ENCODE measurements at places on chromosomes 5 and 9. TPM values are rescaled to one million over a fixed set of nuclear protein-coding genes. Genes with fewer than 3 reads are reported as not detected.

DNA sequence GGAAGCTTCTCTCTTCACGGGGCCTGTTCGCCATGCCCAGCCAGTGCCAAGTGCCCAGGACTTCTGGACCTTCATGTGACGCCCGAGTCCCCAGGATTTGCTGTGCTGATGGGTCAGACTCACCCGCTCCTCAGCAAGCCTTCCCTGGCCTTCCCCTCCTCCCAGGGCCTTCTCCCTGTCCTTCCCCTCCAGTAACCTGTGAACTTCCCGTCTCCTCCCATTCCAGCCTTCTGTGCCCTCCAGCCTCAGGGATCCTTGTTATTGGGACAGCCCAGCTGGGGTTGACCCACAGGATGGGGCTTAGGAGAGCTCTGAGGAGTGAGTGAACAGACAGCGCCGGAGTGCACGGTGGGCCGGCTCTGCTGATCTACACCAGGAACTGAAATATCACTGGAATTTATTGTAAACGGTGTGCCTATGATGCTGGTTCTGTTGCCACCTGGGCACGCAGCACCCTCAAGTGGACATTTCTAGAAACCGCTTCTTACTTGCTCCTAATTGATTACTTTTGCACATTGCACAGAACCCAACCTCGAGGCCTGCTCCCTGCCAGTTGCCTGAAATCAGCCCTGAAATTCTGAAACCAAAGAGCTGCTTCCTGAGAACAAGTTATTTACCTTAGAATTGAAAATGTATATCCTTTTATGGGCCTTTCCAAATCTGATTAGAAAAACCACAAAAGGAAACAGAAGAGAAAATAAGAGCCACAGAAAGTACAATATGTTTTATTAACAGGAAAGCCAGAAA, 1.5 kb downstream of the SPAAR start:
- H3K27me3 ChIP-seq, result no peaks in the 10 kb centered on the region
- DNase-seq, result peak; percentile 68
- H3K36me3 ChIP-seq, result no peaks in the 10 kb centered on the region
- peaks cover 47% of the 10 kb centered on the region for H3K4me1 ChIP-seq
- no peak overlapping the region for H3K4me3 ChIP-seq
- H3K27ac ChIP-seq, result peak overlapping the region; percentile 85

GRCh38 chr9:20242510-20243189, 379.6 kb downstream of the MLLT3 start:
- H3K27me3 ChIP-seq, result peaks cover 4% of the 10 kb centered on the region
- peak; percentile 69 for DNase-seq
- peak overlapping the region; percentile 43 for H3K27ac ChIP-seq
- peaks cover 54% of the 10 kb centered on the region for H3K4me1 ChIP-seq

DNA sequence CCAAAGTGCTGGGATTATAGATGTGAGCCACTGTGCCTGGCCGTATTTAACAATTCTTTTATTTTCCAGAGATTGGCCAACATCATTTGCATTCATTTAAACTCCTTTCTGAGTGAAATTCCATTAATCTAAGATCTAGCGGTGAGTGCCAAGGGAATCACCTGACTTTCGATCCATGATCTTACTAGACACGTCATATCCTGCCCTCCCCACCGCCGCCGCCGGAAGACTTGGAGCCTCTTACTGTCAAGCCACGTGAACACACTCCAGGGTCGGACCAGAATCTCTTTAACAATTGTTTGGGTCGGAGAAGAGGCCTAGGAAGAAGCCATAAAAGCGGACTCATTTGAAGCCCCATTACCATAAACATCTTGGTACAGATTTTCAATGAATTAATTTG, 12.9 kb downstream of the INPP5E start:
- DNase-seq, result no peak
- H3K36me3 ChIP-seq, result peaks cover 22% of the 10 kb centered on the region
- H3K4me3 ChIP-seq, result no peak overlapping the region
- peak overlapping the region; percentile 43 for H3K27ac ChIP-seq

DNA sequence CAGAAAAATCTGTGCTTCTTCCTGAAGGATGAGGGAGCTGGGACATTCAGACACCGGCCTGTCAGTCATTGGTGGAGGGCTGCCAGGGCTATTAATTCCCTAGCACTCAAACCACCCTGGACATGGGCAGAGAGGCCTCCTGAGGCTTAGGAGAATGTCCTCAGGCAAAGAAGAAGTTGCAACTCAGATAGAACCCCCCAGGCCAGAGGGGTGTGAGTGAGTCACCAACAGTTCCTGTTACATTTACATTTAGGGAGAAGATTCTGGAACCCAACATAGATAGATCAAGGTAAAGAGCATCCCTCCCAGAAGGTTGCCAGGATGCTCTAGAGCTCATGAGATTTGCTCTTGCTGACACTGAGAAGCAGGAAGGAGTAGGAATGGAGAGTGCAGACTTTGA, 29.2 kb upstream of the SYK start:
- no peaks in the 10 kb centered on the region for H3K4me1 ChIP-seq
- DNase-seq, result no peak
- H3K36me3 ChIP-seq, result no peaks in the 10 kb centered on the region
- H3K4me3 ChIP-seq, result no peak overlapping the region
- H3K27me3 ChIP-seq, result peaks cover 6% of the 10 kb centered on the region

- peak overlapping the region; percentile 77 for H3K27ac ChIP-seq
- peak overlapping the region; percentile 13 for H3K4me3 ChIP-seq
- H3K36me3 ChIP-seq, result peaks cover 55% of the 10 kb centered on the region
- peak; percentile 69 for DNase-seq
Measured at GRCh38 chr9:71685394-71685793, 82.9 kb downstream of the CEMIP2 start.

UGT3A2 gene
- not detected for total RNA-seq

DTWD2 gene
- 6.7 TPM for total RNA-seq

DNA sequence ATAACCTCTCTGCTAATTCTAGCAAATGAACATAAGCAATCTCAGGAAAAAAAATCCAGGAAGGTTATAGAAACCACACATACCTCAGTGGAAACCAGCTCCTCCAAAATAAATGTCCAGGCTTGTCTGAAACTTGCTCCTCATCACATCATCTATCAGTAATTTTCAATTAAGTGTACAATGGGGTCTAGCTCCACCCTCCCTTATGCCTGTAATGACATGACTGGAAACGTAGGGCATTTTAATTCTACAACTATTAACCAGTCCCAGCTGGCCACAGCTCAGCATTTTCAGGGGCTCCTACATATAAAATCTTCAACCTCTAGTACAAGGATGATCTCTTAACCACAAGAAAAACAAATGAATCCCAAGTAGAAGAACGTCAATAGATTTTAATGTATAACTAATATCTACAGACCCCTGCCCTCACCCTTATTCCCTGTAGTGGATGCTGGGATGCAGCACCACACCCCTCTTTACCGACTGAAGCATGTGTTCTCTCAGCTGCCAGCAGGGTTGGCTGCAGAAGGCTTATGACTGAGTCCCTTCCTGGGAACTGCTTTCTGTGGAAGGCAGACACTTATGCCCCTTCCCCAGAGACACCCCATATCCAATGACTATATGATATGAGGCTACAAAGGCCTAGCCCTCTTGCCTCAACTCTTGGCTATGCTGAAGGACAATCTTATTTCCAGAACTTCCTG, 6.8 kb downstream of the TSSK1B start:
- H3K27me3 ChIP-seq, result no peaks in the 10 kb centered on the region
- H3K4me3 ChIP-seq, result no peak overlapping the region
- DNase-seq, result no peak
- H3K27ac ChIP-seq, result no peak overlapping the region
- no peaks in the 10 kb centered on the region for H3K4me1 ChIP-seq
- no peaks in the 10 kb centered on the region for H3K36me3 ChIP-seq

- peaks cover 11% of the 10 kb centered on the region for H3K36me3 ChIP-seq
- DNase-seq, result no peak
- H3K4me3 ChIP-seq, result no peak overlapping the region
- no peaks in the 10 kb centered on the region for H3K27me3 ChIP-seq
Measured at GRCh38 chr5:75412111-75412990, 75.3 kb downstream of the HMGCR start.

DNA sequence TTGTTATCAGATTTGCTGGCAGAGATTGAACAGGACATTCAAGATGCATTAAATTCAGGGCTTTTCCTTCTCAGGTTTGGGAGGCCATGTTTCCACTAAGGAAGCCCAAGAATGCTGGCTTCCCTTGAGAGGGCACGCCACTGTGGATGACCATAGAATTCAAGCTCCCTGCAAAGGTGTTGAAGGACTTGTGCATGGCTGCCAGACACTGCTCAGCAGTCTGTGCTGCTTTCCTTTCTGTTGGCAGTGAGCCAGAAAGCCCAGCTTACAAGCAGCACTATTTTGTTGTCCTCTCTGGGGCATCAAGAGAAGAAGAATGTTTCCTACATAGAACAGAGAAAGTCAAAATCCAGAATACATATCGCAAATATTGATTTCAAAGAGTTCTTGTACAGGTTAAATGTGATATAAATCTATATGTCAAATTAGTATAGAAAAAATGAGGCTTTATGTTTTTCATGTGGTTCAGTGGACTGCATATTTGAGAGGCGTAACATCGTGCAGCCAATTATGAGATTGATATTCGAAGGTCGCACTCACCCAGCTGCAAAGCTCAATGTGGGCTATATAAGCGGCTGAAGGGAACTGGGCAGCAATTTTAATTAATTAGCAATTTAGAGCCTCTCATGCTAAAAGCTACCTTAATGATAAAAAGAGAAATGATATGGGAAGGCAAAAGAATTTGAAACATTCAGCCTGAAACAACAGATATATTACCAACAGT, 103.1 kb upstream of the ISL1 start:
- no peaks in the 10 kb centered on the region for H3K4me1 ChIP-seq
- no peaks in the 10 kb centered on the region for H3K36me3 ChIP-seq
- DNase-seq, result no peak
- H3K4me3 ChIP-seq, result no peak overlapping the region
- no peak overlapping the region for H3K27ac ChIP-seq

PPP3R2 gene
- total RNA-seq, result not detected

- H3K4me3 ChIP-seq, result no peak overlapping the region
- no peaks in the 10 kb centered on the region for H3K4me1 ChIP-seq
- H3K27ac ChIP-seq, result no peak overlapping the region
- H3K27me3 ChIP-seq, result peaks cover 12% of the 10 kb centered on the region
- DNase-seq, result no peak
Measured at GRCh38 chr9:99561509-99561917, 260.2 kb upstream of the NR4A3 start.

DNA sequence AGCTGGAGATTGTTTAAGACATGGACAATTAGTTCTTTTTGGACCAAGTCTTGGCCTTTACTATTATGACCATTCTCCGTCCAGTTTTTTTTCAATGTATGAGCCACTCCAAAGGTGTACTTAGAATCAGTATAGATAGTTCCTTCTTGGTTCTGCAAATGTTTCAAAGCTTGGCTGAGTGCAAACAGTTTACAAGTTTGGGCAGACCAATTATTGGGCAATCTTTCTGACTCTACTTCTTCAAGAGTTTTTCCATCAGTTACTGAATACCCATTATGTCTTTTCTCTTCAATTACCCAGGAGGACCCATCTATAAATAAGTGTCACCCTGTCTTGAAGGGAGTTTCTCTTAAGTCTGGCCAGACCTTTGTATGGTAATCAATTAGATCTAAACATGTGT, 15.5 kb downstream of the IFT74 start:
- H3K36me3 ChIP-seq, result peaks cover 9% of the 10 kb centered on the region
- no peaks in the 10 kb centered on the region for H3K27me3 ChIP-seq
- peaks cover 4% of the 10 kb centered on the region for H3K4me1 ChIP-seq
- no peak for DNase-seq
- no peak overlapping the region for H3K27ac ChIP-seq

GRCh38 chr5:83751201-83751600, 30.5 kb upstream of the HAPLN1 start:
- H3K27me3 ChIP-seq, result no peaks in the 10 kb centered on the region
- H3K4me1 ChIP-seq, result no peaks in the 10 kb centered on the region
- DNase-seq, result no peak

PRR7 gene
- 36.4 TPM for total RNA-seq

LOX gene
- total RNA-seq, result not detected

- no peak overlapping the region for H3K27ac ChIP-seq
- H3K36me3 ChIP-seq, result no peaks in the 10 kb centered on the region
- DNase-seq, result no peak
Measured at GRCh38 chr9:85541876-85542275, 199.9 kb downstream of the AGTPBP1 start.

COL15A1 gene
- total RNA-seq, result not detected

- H3K4me3 ChIP-seq, result peak overlapping the region; percentile 91
- H3K27me3 ChIP-seq, result no peaks in the 10 kb centered on the region
- H3K36me3 ChIP-seq, result peaks cover 18% of the 10 kb centered on the region
- H3K27ac ChIP-seq, result peak overlapping the region; percentile 80
- H3K4me1 ChIP-seq, result peaks cover 74% of the 10 kb centered on the region
Measured at GRCh38 chr5:109693535-109694400, 4.0 kb downstream of the MAN2A1 start.

PKD2L2 gene
- total RNA-seq, result not detected

- H3K27me3 ChIP-seq, result no peaks in the 10 kb centered on the region
- no peak for DNase-seq
- H3K27ac ChIP-seq, result no peak overlapping the region
- H3K4me3 ChIP-seq, result no peak overlapping the region
- H3K36me3 ChIP-seq, result peaks cover 20% of the 10 kb centered on the region
Measured at GRCh38 chr9:34253460-34253837, 74.6 kb downstream of the UBAP1 start.

AK6 gene
- 95.7 TPM for total RNA-seq

SLC4A9 gene
- not detected for total RNA-seq

DNA sequence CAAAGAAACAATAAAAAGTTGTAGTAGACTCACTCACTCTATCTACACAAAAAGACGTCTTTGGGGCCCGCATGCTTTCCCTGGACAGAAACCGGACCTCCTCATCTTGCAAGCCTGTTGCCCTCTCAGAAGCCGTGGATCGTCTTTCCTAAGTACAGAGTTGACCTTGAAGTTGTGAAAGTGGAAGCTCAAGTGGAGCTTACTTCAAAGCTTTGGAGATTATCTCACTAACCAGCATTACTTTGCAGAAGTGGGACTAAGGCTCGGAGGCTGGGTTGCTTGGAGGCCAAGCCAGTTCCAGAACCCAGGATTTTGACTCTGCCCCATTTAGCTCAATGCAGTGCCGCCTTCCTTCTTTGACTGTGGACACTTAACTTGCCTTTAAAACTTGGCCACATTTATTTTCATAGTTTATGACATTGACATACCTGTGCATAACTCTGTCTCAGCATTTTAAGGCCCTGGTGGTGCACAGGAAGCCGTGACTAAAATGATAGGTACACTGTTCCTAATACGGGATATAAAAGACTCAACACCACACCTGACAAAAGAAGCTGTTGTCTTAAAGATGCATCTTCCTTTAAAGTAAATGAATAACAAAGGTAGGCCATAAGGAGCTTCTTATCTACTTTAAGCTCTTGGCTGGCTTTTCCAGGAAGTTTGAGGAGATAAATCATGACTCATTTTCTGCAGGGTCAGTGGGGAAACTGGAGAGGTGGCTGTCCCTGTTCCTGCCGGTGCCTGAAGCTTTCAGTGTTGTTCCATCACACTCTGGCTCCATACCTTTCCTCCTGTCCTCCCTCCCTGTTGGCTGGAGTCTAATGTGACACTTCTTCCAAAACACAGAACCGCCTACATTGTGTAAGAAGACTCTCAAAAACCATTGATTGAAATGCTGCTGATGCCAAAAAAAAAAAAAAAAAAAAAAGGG, 10.7 kb downstream of the SLC25A25 start:
- DNase-seq, result no peak
- H3K4me1 ChIP-seq, result peaks cover 44% of the 10 kb centered on the region
- no peak overlapping the region for H3K4me3 ChIP-seq
- peak overlapping the region; percentile 46 for H3K27ac ChIP-seq
